ENCODE measurements at places on chromosomes 7 and 10.

GRCh38 chr10:31949266-31949665 is 20.6 kb upstream of the ARHGAP12 start:
- no peak for DNase-seq

- no peak for DNase-seq
Measured at GRCh38 chr10:76993213-76993612, 644.4 kb downstream of the KCNMA1 start.

- DNase-seq, result peak; percentile 14
Measured at GRCh38 chr10:12980713-12981306, 20.7 kb downstream of the CCDC3 start.

GRCh38 chr7:11346302-11346701 is 372.6 kb downstream of the PHF14 start:
- no peak for DNase-seq

DNA sequence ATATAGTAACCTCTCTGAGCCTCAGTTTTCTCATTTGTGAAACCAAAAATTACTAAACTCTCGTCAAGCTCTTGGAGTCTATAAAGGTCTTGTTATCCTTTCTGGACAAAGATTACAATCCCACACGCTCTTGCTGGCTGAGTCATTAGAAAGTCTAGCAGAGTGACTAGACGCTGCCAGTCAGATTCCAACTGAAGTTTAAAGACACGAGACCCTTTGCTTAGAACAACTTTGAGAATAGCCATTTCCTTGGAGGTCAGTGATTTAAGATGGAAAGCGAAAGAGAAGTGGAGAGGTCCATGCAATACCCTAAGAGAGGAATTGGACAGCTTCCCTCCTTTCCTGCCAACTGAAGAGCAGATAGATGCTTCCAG is 119.5 kb downstream of the APBB1IP start:
- DNase-seq, result no peak

DNA sequence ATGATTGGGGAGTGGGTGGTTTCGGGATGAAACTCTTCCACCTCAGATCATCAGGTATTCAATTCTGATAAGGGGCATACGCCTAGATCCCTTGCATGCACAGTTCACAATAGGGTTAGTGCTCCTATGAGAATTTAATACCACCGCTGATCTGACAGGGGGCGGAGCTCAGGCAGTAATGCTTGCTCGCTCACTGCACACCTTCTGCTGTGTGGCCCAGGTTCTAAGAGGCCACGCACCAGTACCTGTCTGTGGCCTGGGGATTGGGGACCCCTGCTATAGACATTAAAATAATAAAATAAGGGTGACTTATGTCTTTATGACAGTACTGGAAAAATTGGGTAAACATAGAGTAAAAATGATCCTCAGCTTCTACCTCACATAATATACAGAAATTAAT is 66.1 kb downstream of the SAMD9 start:
- DNase-seq, result no peak

GRCh38 chr10:113350311-113351040 is 202.4 kb upstream of the HABP2 start:
- no peak for DNase-seq

DNA sequence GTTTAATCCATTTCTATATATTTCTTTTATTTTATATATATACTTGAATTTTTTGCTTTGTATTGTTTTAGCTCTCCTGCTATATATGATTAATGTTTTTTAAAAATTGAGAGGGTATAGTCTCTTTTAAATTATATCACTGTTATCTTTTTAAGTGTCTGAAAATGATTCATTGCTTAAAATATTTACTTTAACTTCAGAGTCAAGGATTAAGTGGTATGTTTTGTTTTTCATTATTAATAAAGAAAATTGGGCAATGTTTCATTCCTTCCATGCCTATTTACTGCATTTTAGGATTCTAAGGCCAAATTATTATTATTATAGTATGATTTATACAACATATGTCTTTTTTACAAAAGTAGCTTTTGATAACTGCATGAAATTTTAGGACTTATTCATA is 67.2 kb upstream of the THSD7A start:
- DNase-seq, result no peak

DNA sequence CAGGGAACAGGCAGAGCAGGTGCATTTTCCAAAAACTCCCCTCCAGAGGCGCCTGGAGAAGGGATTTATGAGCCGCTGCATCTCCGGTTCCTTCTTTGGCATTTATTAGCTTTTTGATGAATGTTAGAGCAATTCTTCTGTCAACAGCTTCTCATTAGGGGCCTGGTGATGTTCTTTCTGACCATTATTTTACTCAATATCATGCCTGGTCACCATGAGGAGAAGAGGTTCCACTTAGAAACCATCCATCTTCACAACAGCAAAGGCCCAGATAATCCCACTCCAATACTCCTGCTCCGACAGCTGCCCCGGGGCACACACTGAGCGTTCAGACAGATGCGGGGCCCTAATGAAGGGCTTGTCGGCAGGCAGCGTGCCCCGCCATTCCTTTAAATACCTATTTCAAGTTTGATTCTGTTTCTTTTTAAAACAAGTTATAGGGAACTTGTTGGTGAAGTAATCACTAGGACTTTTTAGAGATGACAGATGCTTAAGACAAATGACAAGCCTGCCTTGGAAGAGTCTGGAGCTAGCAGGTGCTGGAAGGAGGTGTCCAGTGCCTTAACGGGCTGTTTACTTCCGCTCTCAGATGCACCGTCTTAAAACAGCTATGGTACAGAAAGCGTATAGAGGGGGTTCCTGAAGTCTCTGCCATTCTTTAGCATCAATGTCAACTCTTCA is 31.7 kb downstream of the ECHDC3 start:
- DNase-seq, result peak; percentile 71
